ENCODE measurements at places on chromosomes 16 and 17.

- DNase-seq, result no peak
Observed at GRCh38 chr17:66679631-66680517, 155.0 kb upstream of the CACNG5 start.

DNA sequence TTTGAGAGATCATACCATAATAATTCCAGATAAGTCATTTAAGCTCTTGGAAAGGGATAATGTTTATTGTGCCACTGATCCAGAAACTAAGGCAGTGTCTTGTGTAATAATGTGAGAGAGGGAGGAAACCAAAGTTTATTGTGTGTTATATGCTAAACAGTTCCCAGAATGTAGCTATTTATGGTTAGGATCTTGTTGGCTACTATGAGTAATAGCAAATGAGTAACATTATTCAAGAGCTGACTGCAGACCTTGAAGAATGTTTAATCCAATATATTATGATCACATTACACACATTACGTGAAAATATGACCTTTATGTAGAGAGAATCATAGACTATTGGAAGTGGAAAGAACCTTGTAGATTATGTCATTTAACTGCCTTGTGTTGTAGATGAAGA, 139.5 kb downstream of the BCAS3 start:
- DNase-seq, result no peak

DNA sequence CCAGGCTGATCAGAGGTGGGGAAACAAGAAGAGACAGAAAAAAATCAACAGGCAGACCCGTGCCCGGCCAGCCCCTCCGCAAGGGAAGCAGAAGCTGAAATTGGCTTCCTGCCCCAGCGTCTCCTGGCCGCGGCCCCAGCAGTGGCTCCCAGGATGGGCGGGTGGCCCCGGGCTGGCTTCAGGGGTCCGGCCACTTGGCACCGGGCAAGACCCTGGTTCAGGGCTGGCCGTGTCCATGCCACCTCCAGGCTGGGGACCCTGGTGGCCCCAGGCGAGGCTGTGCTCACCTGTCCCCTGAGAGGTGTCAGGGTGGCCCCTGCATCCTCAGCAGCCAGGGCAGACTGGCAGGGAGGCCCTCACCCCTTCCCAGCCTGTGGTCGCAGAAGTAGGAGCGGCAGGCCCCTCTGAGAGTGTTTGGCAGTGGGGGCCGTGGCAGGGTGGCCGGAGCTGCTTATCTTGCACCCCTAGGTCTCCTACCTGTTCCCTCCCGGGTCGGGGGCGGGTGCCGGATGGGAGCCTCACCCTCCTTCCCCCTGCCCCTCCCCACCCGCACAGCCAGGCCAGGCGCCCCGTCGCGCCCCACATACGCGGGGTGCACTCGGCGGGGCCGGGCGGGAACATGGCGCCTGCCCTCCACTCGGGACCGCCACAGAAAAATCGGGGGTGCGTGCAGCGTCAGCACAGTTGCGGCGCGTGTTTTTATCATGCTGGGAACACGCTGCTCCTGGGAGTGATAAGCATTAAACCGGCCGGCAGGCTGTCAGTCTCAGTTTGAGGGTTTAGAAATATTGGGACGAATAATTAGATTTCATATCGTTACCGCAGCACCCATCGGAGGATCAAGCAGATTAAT, 46.7 kb upstream of the ZC3H18 start:
- DNase-seq, result no peak

- DNase-seq, result no peak
Observed at GRCh38 chr17:33469421-33469820, 176.3 kb upstream of the ASIC2 start.

- no peak for DNase-seq
Observed at GRCh38 chr16:15772579-15773293, 84.1 kb downstream of the MYH11 start.

GRCh38 chr17:40062329-40063186, at the start of gene THRA:
Gene THRA, plus strand, starts transcription at chr17:40062965. Its CDS starts 11,524 bp downstream, at chr17:40074489.
- DNase-seq, result peak; percentile 74

DNA sequence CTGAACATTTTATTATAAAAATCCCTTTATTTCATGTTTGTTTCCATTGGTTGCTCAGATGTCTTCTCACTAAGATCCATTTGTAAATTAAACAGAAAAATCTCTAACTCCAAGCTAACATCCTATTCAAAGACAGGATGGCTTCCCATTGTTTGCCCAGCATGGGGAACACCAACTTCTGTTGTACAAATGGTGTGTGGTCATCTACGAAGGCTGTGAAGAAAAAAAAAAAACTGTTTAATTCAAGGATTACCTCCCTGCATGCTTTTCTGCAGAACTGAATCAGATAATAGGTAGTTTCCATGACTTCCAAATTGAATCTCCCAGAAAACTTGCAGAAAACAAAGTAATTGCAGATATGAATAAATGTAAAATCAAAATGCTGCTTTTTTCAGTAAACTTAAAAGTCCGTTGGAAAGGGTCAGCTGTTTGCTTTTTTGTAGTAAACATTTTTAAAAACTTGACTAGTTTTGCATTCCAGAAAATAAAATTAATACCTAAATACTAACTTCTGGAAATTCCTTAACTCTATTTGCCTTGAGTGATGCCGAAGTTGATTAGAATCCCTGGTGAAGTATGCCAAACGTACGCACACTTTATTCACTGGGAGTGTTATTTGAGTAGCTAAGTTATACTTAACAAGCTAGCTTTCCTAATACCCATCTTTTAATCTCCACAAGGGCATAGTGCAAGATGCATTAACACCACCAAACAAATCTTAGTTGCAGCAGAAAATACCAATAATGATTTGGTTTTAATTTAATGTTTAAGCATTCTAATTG, 7.7 kb downstream of the SALL1 start:
- DNase-seq, result no peak

GRCh38 chr17:17196776-17197175, 9.4 kb downstream of the PLD6 start:
- DNase-seq, result no peak

- no peak for DNase-seq
Observed at GRCh38 chr17:17741349-17742023, 60.2 kb downstream of the RAI1 start.

DNA sequence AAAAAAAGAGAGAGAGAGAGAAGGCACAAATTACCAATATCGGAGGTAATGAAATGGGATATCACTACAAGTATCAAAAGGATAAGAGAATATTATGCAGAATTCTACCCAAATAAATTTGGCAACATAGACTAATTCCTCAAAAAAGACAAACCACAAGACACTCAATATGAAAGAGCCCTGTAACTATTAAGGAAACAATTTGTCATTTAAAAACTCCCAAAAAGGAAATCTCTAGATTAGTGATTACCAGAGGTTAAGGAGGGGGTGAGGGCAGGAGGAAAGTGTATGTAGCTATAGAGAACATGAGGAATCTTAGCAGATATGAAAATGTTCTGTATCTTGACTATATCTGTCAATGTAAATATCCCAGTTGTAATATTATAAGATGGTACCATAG, 54.0 kb downstream of the CFDP1 start:
- DNase-seq, result no peak

GRCh38 chr17:57572062-57572461, 173.0 kb downstream of the CCDC182 start:
- no peak for DNase-seq

DNA sequence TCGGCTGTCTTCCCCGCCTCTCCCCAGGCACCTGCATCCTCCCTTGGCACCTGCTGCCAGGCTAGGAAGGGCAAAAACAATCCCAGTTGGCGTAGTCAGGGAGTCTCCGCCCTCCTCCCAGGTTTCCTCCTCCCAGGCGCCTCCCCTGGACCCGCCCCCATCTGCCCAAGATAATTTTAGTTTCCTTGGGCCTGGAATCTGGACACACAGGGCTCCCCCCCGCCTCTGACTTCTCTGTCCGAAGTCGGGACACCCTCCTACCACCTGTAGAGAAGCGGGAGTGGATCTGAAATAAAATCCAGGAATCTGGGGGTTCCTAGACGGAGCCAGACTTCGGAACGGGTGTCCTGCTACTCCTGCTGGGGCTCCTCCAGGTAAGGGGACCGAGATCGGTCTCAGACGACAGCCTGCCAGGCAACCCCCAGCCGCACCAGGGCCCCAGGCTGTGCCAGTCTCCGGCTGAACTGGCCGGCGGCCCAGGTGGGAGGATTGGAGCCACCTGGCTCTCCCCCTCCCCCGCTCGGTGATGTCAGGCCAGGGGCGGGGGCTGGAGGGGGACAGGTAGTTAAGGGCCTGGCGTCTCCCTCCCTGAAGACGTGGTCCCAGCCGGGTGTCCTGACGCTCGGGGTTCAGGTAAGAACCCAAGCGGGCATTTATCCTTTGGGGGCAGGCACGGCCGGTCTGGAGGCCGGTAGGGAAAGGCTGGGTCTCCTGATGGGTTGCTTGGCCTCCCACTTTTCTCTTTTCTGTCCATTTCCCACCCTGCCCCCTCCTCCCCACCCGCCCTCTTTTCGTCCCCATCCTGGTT, at the start of gene GRB7:
TSS of gene GRB7 (plus strand) at position 179 of the 808 bp plus-strand sequence. CDS start 4,364 bp downstream, outside the sequence.
- no peak for DNase-seq

DNA sequence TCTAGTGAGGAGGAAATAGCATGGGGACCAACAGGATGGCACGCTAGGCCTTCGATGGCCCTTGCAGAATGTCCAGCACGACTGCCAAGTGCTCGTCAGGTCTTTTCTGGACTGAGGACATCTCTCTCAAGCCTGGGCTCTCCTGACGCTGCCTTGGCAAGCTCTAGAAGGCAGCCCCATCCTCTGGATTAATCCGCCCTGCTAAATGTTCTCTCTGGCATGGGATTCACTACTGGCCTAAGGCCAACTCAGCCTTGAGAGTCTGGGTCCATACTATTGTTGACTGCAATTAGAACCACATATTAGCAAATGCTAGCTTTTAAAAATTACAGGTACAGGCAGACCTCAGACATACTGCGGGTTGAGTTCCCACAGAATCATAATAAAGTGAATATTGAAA, 2.5 kb upstream of the CEP295NL start:
- no peak for DNase-seq

DNA sequence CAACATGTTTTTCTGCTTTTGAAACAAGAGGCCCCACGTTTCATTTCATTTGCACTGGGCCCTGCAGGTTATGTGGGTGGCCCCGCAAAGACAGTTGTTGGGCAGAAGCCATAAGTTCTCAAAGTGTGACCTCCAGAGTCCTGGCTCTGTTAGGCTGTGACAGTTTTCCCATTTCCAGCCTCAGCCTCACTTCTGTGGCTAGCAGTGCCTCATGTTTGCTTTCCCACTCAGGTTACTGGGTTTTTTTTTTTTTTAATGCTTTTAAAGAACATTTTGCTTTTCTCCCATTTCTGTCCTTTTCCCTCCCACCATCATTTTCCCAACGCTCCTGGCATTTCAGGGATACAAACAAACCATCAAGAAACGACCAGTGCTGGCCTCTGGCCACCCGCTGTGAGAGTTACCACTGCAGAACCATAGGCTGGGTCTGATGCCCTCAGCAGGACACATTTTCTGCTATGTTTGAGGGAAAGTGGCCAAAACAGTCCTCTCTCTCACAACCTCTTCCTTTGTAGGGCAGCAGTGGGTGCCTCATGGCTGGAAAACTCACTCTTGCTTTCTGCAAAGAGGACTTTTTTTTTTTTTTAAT, 159.0 kb upstream of the MPHOSPH6 start:
- DNase-seq, result no peak

- no peak for DNase-seq
Observed at GRCh38 chr17:51445946-51446345, 185.6 kb downstream of the UTP18 start.

- DNase-seq, result no peak
Observed at GRCh38 chr16:7271486-7271885, 61.2 kb upstream of the RBFOX1 start.

DNA sequence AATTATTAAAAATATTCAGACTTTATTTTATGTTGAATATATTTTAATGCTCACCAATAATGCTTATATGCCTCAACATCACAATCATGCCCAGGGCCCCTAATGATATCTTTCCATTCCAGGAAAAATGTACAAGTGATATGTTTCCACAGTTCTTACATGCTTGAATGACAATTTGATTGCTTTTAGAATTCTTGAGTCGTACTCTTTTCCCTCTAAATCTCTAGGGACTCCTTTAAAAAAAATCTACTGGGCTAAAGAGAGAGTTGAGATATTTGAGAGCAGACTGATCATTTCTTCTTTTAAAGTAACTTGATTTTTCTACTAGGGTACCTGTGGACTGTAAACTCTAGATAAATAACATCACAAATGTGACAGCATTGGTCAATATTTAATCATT, 18.2 kb upstream of the HLF start:
- no peak for DNase-seq

- no peak for DNase-seq
Observed at GRCh38 chr17:64327201-64327930, 63.3 kb downstream of the PECAM1 start.

GRCh38 chr17:47230864-47231263, 21.7 kb downstream of the MYL4 start:
- no peak for DNase-seq

DNA sequence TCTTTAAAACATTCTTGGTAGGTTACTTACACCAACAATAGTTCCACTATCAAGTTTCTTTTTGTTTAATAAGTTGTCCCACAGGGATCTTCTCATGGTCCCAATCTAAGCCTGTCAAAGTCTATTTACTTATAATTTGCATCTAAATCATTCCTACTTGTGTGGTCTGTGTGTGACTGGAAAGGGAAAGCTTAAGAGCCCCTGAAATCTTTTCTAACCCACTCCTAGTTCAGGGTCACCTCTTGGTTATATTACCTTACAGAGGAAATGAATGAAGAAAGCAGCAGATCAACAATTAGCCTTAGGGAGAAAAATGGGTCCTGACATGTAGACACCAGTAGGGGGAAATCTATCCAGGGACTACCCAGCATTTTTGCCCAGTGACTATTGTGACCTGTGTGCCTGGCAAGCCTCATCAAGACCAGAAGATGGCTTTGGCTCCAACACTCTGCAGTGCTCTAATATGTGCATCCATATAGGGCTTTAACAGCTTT, 110.4 kb upstream of the HAS3 start:
- no peak for DNase-seq

- DNase-seq, result no peak
Observed at GRCh38 chr16:69542974-69543373, 22.8 kb upstream of the NFAT5 start.

DNA sequence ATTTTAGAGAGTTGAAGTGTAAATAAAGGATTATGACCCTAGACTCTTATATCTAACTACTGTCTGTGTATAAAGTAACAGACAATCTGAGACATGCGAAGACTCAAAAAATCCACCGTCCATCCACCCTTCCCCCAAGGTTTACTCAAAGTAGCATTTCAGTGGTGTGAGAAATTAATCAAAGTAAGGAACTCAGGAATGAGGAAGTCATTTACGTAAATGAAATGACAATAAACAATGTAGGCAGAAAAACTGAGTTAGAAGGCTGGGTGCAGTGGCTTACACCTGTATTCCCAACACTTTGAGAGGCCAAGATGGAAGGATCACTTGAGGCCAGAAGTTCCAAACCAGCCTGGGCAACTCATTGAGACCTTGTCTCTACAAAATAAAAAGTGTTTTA, 19.8 kb upstream of the NTN1 start:
- no peak for DNase-seq

Measured in activated CD4-positive, CD25-positive, alpha-beta regulatory T cell treated with anti-CD3 and anti-CD28 coated beads, Interleukin-2, amount 50 U/mL, for 72 hours (primary cell).